NCI-H2081 treated with DMSO at 0.1 percent for 48 hours (cell line): ENCODE measurements at places on chromosomes 5 and 9.

GRCh38 chr5:97089149-97089801 lies 53.1 kb downstream of the LIX1 start:
- DNase-seq = no peak

DNA sequence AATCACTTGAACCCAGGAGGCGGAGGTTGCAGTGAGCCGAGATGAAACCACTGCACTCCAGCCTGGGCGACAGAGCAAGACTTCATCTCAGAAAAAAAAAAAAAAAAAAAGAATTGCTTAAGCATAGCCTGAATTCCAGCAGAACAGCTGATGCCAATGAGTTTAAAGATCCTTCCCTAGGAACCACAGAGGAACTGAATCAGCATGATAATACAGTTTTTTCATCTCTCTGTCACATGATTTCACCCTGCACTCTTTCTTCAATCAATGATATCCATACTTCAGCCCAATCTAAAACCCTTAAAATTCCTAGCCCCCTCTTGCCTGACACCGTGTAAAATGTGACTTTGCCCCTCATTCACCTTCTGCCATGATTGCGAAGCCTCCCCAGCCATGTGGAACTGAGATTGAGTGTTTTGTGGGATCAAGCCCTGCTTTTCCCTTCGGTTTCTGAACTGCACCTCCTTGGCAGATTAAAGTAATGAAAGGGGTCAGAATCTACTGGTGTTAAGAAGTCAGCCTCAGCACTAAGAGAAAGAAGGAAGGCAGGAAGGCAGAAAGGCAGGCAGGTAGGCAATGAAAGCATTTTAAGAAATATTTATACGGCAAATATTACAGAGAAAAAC lies 20.9 kb upstream of the DMXL1 start:
- no peak for DNase-seq

DNA sequence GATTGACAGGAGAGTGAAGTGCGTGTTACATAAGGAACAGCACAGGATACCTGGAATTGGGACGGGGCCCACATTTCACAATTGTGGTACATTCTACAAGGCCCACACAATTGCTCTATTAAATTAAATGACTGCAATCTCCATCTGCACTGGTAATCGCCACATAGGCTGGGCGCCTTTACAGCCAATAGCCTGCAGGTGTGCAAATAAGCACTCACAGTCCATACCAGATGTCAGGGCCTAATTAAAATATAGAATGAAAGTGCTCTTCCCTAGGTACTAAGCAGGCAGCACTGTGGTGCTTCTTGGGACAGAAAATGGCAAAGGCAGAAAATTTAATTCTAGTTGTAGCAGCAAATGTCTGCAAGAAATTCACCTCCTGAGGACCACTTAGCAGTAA lies 82.7 kb downstream of the ATP10B start:
- peak; percentile 96 for DNase-seq

GRCh38 chr9:124478354-124478753 lies 28.1 kb downstream of the ADGRD2 start:
- DNase-seq = no peak

DNA sequence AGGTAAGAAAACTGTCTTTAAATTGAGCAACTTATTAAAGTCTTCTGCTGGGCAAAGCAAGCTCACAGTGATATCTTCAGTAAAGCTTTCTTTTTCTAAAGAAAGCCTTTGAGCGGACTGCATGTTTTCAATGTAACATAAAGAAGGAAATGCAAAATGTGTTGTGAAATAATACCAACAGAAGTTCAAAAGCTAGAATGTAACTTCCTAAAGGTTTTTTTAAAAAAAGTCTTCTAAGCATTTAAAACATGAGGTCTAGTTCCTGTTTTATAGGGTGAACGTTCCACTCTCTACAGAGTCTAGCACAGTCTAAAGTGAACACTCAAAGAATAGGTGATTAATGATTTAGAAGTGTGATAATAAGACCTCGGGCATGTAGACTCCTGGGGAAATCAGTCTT lies 62.9 kb downstream of the DENND1A start:
- DNase-seq = no peak

DNA sequence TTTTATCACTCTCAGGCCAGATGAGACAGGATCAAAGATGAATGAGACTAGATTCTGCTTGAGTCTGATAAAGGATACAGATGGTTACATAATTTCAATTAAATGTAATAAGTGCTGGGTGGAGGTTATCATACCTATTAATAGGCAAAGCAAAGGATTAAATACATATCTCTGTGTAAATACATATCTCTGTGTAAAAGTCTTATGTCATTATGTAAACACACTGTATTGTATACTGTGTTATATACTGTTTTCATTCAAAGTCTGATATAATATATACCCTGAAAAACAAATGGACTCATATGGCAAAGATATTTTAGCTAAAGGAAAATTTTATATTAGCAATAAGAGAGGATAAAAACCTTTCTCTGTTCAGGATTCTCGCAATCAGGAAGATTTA lies 605.8 kb upstream of the PTGER4 start:
- no peak for DNase-seq

DNA sequence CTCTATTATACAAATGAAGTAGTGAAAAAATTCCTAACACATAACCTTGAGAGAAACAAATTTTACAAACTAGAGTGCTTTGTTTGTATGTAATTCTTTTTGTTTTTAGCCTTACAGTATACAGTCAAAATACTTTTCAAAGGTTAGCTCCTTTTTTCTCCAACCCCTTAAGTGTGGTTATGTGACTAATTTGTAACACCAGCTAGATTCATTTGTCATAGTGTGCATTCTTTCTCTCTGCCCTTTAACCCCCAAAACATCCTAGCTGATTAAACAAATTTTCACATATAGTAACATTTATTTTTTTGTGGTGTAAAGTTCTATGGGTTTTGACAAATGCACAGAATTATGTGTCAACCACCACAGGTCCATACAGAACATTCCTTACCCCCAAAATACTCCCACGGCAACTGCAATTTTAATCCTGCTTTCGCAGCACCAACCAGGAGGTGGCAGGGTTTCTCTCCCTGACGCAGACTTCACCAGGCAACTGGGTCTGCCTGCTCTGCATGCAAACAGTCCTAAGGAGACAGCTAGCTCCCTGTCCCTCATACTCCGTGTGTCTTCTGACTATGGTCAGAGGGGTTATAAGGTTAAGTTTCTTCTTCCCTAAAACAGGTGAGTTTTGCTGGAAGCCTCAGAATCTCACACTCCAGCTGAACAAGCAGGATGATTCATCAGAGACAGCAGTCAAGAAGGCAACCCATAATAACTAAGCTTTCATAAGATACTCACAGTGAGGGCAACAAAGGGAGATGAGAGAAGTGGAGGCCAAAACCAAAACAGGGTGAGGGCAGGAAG lies 44.5 kb upstream of the NR5A1 start:
- DNase-seq = no peak

DNA sequence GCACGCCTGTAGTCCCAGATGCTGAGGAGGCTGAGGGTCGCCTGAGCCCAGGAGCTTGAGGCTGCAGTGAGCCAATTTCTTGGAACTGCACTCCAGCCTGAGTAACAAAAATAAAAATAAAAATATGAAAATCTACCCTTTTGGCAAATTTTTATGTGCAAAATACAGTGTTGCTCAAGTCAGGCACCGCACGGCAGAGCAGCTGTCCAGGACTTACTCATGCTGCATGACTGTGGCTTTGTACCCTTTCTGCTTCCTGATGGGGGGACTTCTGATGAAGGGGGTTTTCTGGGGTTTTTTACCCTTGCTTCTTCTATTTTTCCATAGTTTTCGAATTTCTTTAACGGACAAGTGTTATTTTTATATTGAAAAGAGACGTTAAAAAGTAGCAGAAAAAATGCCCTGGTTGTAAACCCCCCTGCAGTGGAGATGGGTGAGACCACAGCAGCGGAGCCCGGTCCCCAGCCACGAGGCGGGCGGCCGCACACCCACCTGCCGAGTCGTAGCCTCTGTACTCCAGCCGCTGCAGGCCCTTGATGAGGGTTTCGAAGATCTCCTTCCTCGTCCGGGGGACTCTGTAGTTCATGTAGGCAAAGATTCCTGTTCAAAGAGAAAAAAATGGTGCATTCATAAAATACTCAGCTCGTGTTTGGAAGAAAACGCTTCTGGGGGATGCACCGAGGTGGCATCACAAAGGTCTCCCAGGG lies 15.0 kb downstream of the GFPT2 start:
- DNase-seq = no peak

- DNase-seq = no peak
Observed at GRCh38 chr5:32928761-32929160, 217.6 kb downstream of the NPR3 start.

DNA sequence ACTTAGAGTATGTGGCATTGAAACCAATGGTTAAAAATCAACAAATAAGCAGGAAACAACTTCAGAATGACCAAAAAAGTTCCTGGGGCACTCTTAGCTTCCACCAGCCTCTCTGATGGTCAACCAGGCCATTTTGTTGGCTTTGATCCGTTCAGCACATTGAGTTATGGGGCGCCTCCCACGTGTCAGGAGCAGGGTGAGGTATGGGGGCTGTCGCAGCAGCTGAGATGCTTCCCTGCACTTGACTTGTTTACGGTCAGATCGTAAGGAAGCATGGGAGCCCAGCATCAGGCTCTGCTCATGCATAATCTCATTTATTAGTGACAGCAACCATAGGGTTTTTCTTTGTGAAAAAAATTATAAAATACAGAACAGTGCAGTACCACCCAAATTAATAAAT lies 16.7 kb downstream of the SYK start:
- no peak for DNase-seq

- DNase-seq = no peak
Observed at GRCh38 chr5:1330847-1331831, 13.8 kb downstream of the CLPTM1L start.

- no peak for DNase-seq
Observed at GRCh38 chr9:121771851-121772599, 120.6 kb downstream of the DAB2IP start.

- DNase-seq = no peak
Observed at GRCh38 chr5:82849885-82850284, 227.3 kb downstream of the TMEM167A start.

DNA sequence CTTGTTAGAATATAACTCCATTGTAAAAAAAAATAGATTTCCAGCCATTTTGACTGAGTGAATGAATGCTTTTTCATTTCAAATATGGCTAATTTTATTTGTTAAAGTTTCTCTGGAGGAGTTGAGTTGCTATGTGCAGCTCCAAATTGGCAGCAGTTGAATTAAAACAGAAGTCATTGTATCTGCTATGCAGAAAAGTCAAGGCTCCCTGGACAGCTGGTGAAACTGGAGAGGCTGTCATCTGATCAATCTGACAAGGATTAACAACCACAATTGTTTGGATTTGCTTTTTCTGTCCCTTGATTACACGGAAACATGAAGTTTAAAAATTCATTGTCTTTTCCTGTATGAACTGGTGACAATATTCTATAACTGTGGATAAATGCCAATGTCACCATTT lies 713.9 kb downstream of the EFNA5 start:
- DNase-seq = no peak
